ENCODE measurements at places on chromosomes 6 and 20.

GRCh38 chr20:8154638-8155037, 22.6 kb downstream of the PLCB1 start:
- no peak for DNase-seq

DNA sequence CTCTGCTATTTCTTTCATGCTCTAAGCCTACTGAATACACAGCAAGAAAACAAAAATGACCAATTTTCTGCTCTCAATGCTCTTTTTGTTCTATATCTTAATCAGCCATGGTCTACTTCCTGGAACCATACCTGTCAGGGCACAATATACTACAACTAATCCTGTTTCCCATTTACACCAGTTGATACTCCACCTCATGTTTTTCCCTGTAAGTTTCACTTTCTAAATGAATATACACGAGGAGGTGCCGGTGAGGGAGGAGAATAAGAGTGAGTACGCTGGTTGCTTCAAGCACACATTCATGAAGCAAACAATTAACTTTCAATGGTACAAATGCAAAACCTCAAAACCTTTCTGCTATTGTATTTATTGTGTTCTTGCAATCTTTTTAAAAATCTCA, 443.1 kb upstream of the ID4 start:
- no peak for DNase-seq

DNA sequence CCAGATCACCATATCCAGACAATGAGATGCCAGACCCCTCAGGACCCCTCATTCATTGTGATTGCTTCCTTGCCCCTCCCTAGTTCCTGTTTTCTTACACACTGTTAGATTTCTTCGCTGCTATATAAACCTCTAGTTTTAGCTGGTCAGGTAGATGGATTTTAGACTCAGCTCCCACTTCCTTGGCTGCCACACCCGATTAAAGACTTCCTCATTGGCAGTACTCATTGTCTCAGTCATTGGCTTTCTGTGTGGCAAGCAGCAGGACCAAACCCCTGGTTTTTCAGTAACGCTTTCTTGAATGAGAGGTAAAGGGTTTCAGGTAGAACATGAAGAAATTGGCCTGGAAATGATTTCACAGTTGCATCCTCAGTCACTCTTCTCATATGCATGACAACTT, 47.9 kb downstream of the QRSL1 start:
- DNase-seq, result no peak

GRCh38 chr6:39387785-39388184, 65.3 kb upstream of the KCNK16 start:
- DNase-seq, result no peak

DNA sequence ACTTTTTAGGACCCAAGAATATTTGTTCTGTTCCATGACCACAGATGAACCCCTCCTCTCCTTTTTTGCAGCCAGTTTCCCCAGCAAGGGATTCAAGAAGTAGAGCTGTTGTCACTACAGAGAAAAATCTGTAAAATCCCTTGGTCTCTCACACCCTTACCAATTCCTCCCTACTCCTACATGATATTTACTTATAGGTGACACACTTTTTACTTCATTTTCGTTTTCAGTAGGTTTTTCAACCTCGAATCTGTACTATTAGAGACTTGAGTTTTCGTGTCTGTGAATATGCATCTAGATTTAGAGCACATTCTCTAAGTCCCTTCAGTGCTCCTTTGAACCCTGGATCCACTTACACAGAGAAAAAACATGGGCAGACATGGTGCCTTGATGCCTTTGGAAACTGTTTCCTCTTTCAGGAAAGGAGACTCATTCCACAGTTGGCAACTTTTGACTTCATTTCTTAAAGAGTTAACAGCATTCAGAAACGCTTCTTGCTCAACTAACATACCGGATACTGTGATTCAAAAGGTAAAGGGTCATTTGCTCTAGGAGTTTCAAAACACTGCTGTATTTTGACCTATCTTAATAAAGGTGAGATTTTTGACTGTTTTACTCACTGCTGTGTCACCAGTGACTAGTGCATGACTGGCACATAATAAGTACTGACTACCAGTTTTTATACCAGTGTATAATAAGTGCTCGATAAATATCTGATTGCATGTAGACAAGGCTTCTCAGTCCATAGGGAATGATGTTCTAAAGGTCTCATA, 50.6 kb downstream of the LAMA4 start:
- no peak for DNase-seq

DNA sequence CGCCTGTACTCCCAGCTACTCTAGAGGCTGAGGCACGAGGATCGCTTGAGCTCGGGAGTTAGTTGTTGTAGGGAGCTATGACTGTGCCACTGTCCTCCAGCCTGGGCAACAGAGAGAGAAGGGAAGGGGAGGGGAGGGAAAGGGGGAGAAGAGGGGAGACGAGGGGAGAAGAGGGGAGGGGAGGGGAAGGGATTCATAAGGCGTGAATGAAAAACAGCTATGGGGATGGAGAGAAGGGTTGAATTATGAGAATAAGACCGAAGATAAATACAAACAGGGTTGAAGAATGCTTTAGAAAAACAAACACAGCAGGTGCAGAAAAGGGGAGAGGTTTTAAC, 106.0 kb downstream of the TRIM27 start:
- no peak for DNase-seq

GRCh38 chr6:104606361-104606760, 253.4 kb downstream of the HACE1 start:
- peak; percentile 32 for DNase-seq

DNA sequence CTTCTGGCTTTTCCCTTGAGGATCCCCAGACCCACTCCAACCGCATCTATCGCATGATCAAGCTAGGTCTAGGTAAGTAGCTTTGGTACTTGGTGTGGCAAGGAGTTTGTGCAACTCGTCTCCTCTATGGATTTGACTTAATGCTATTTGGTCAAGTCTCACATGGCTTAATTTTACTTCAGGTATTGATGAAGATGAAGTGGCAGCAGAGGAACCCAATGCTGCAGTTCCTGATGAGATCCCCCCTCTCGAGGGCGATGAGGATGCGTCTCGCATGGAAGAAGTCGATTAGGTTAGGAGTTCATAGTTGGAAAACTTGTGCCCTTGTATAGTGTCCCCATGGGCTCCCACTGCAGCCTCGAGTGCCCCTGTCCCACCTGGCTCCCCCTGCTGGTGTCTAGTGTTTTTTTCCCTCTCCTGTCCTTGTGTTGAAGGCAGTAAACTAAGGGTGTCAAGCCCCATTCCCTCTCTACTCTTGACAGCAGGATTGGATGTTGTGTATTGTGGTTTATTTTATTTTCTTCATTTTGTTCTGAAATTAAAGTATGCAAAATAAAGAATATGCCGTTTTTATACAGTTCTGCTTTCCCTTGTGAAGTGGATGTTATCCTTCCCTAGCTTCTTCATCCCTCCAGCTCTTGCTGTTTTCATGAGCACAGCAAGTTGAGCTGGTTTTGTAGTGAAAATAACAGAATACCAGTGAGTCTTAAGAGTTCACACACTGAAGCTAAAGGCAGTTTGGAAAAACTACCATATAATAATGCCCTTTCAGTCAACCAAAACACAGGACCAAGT, 3.8 kb downstream of the SLC35B2 start:
- DNase-seq, result peak; percentile 13

- no peak for DNase-seq
Observed at GRCh38 chr20:62765021-62765420, 31.3 kb upstream of the MRGBP start.

- DNase-seq, result no peak
Observed at GRCh38 chr6:82131441-82131840, 116.1 kb downstream of the IBTK start.

DNA sequence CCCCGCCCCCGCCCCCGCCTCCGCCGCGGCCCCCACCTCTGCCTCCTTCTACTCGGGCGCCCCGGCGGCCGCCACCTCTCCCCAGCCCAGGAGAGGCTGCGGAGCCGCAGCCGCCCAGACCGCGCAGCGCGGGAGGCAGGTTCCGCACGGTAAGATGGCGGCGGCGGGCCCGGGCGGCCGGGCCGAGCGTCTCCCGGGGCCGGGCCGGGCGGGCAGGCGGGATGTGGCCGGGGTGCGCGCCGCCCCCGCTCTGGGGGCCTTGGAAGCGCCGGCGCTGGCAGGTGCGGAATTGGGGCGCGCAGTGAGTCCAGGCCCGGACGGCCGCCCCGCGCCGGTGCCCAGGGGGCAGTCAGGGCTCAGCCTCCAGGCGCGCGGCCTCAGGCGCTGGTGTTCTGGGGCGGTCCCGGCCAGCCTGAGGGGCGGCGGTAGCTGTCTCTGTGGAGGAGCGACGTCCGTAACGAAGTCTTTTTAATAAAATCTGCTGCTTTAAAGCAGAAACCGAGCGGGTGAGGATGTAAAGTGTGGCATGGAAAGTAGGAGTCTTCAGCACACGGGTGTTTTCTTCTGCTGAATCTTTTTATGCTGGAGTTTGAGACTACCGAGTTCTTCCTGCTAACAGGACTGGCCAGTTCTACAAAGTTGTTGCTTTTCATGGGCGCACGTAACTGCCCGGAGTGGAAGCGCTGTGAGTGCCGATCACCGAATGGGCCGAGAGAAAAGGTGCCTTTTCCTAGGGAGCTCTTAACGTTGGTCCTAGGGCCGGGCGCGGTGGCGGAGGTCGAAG, at the start of gene GID8:
TSS of gene GID8 (plus strand) at position 43 of the 784 bp plus-strand sequence. CDS start 3,356 bp downstream, outside the sequence.
- DNase-seq, result peak; percentile 8

DNA sequence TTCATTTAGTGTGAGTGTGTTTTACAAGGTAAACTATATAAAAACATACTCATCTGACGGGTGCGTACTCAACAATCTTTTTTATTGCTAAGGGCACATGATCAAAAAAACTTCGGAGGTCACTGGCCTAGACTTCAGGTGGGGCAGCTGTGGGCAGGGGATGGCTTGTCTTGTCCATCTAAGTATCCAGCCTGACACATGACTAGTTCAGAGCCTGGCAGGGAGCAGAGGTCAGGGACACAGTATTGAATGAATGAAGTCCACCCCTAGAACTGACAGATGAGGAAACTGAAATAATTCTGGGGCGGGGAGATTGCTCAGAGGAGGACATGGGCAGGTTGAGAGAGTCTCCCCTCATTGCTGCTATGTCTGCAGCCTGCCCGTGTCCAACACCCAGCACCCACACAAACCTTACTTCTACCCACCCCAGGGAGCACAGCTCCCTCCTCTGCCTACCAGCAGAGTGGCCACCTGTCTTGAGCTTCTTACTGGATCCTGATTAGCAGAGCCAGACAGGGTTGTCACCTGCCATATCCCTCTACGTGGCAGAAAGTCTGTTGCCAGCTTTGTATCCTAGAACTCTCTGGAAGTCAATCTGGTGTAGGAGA, 48.9 kb downstream of the MRPL14 start:
- DNase-seq, result no peak

DNA sequence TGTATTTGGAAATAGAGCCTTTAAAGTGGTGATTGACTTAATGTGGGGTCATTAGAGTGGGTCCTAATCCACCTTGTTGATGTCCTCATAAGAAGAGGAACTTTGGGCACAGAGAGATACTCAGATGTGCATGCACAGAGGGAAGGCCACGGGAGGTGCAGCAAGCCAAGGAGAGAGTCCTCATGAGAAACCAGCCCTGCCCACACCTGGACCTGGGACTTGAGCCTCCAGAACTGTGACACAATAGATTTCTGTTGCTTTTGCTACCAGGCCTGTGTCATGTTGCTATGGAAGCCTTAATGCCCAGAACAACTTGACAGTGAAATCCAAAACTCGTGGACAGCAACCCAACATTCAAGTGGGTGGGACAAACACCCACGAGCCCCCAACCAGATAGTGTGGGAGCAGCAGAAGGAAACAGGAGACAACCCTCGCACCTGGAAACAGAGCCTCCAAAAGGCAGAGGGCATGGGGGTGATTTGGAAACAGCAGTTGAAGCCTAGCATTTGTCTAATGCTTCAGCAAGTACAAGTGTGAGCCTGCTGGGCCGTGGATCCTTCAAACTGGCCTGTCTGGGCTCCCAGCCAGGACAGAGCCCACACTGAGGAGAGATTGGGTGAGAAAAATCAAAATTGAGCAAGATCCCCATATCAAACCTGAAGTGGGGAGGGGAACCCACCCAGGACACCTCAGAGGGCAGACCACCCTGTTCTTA, 201.0 kb upstream of the CST7 start:
- DNase-seq, result no peak

DNA sequence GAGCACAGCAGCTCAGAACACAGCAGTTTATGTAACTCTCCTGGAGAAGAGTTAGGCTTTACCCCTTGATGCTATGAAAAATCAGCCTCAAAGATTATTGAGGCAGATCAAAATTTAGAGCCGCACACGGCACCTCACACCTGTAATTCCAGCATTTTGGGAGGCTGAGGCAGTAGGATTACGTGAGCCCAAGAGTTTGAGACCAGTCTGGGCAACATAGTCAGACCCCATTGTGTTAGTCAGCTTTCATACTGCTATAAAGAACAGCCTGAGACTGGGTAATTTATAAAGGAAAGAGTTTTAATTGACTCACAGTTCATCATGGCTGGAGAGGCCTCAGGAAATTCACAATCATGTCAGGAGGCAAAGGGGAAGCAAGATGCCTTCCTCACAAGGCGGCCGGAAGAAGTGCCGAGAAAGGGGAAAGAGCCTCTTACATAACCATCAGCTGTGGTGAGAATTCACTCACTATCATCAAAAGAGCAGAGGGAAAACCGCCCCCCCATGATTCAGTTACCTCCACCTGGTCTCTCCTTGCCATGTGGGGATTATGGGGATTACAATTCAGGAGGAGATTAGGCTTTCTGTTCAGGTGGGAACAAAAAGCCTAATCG, 87.7 kb downstream of the SGK1 start:
- no peak for DNase-seq

- DNase-seq, result no peak
Observed at GRCh38 chr20:9241721-9242427, 173.0 kb downstream of the PLCB4 start.

DNA sequence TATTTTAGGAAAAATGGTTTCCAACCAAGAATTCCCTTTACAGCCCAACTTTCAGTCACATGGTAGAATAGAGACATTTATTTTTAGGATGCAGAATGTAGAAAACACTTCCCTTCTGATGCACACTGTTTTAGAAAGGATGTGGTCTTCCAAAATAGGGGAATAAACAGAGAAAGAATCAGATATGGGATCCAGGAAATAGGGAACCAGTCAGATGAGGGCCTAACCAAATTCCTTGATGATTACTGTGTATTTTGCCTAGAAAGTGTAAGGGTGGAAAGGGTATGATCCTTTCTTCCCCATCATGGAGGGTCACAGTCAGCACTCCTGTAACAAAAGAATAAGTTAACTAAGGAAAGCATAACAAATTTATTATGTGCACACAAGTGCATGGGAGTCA, 27.4 kb downstream of the SLX4IP start:
- no peak for DNase-seq

- DNase-seq, result no peak
Observed at GRCh38 chr6:17633465-17634188, 33.5 kb downstream of the FAM8A1 start.

DNA sequence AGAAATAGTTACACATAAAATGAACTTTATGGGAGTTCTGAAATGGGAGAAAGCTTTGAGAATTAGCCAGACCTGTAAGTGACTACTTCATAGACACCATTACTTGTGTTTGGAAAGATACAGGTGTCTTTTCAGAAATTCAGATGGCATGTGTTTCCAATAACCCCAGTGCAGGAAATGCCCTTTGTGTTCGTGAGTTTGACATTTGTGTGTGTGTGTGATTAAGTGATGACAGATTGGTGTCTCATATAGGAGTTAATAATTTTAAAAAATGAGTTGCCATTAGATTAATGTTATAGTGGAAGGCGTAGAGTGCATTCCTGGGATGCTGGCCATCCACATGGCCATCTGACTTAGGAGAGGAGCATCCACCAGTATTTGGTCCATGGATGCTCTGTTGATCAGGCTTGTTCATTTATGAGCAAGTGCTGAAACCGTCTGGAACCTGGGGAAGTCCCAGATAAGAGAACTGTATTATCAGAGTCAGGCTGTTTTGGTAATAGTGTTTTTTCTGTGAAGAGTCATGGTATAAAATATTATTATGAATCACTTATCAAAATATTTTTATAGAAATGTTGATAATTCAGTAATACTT, 3.1 kb downstream of the STK4 start:
- no peak for DNase-seq

GRCh38 chr6:95017922-95018321, 559.4 kb upstream of the MANEA start:
- no peak for DNase-seq

All from NCI-H1092 treated with DMSO at 0.1 percent for 48 hours (cell line).